CD4-positive, alpha-beta T cell treated with Interleukin-2 at 100 ng/mL for 4 hours (primary cell): ENCODE measurements at places on chromosomes 4 and X.

DNA sequence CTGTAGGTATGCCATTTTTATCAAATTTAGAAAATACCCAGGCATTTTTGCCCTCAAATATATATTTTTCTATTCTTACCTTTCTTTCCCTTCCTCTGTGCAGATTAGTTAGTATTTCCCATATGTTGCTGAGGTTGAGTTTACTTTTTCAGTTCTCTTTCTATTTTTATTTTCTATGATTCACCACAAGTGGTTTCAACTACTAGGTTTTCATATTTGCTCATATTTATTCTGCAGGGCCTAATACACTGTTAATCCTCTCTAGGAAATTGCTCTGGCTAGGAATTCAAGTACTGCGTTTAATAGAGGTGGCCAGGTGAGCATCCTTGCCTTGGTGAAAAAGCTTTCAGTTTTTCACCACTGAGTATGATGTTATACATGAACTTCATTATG lies 1535.3 kb upstream of the PCDH10 start:
- DNase-seq, result no peak

GRCh38 chrX:36573720-36574119 lies 434.4 kb upstream of the FAM47C start:
- DNase-seq, result no peak

- DNase-seq, result peak; percentile 22
Measured at GRCh38 chrX:46325312-46325877, 219.8 kb downstream of the ZNF674 start.

- DNase-seq, result no peak
Measured at GRCh38 chr4:8050555-8051206, 107.9 kb downstream of the ABLIM2 start.

- no peak for DNase-seq
Measured at GRCh38 chr4:183961795-183962194, 56.7 kb downstream of the STOX2 start.

GRCh38 chrX:11537141-11537540 lies 128.6 kb downstream of the ARHGAP6 start:
- DNase-seq, result no peak

DNA sequence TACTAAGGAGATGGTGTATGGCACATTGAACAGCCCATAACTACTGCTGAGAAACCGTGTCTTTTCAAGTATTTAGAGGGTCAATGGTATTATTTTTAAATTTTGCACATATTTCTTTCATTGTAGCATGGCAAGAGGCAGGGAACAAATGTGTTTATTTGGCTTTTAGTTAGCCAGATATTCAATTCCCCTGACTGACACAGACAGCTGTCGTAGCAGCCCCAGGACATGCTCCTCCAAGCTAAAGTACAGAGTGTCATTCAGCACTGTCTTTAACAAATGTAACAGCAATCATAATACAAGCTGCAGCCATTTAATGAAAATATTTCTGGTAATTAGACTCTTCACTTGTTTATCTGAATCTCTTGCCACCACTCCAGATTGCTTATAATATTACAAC lies 687.1 kb downstream of the KLHL13 start:
- no peak for DNase-seq

- no peak for DNase-seq
Measured at GRCh38 chr4:20954541-20954940, 254.3 kb downstream of the PACRGL start.

DNA sequence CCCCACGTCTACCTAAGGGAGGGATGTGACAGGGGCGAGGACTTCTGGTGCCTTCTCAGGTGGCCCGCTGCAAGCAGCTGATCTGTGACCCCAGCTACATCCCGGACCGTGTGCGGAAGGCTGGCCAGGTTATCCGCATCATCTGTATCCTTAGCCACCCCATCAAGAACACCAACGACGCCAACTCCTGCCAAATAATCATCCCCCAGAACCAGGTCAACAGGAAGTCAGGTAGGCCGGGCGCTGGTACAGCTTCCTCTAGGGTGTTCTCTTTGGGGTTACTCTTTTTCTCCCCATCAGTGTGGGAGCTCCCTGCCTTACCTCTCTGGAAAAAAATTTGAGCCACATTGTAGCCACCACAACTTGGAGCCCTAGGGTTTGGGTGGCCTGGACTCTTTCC lies 2.4 kb upstream of the FAM50A start:
- DNase-seq, result peak; percentile 3

- DNase-seq, result no peak
Measured at GRCh38 chr4:24174602-24175001, 284.8 kb upstream of the PPARGC1A start.

DNA sequence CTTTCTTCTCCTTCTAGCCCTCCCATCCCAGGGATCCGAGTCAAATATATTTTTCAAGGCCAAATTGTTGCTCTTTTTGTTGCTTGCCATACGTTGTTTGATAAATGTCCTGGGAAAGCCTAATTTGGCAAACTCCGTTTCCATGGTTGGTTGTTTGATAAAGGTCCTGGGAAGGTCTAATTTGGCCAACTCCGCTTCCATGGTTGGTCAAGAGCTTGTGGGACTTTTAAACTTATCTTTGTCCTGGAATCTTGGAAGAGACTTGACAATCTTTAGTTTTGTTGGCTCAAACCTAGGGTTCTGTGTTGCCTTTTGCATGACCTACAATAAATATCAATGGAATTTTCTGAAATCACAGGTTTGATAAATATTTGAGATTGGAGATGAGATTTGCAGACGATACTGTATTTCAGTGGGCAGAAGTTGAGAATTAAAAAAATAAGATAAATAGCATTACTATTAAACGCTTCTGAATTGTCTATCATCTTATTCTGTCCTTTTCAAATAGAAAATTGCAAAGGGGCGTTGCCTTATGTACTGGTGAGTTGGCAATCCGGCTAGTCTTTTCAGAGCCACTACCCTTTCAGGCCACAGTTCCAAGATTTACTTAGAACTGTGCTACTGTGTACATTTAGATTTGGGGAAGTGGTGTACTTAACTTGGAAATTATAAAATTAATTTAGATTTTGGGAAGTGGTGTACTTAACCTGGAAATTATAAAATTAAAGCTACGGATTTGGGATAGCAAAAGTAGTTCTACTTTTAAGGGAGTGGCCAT lies 804 bp downstream of the OSTC start:
- no peak for DNase-seq

GRCh38 chr4:12852338-12853307 lies 631.5 kb downstream of the RAB28 start:
- no peak for DNase-seq

DNA sequence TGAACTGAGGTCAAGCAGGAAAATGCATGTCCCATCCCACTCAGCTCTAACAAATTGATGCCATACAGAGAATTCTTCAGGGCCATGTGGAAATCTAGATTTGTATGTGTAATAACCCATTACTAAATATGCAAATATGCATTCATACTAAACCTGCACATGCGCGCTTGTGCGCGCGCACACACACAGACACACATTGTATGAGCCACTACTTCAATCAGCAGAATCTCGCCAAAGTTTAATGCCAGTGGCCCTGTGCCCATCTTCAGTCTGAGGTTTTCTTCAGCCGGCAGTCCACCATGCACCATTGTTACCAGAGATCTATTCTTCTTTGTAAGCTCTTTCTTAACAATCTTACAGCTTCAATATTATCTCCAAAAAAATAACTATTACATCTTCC lies 276.4 kb downstream of the PDGFC start:
- no peak for DNase-seq

DNA sequence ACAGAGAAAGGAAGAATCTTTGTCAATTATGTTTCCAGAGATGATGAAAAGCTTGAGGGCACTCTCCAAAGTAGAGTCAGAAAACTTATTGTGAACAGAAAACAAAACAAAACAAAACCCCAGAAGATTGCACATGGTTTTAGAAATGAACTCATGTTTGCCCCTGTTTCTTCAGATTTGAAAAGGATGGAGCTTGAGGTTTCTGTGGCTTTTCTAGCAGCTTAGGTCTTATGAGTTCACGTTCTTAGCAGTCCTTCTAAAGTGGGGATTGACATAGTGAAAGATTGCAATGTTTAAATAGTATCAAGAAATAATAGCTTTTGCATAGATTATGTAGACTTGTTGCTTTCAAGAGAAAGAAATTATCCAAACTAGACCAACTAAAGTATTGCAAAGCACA lies 421.8 kb downstream of the GBA3 start:
- DNase-seq, result no peak

DNA sequence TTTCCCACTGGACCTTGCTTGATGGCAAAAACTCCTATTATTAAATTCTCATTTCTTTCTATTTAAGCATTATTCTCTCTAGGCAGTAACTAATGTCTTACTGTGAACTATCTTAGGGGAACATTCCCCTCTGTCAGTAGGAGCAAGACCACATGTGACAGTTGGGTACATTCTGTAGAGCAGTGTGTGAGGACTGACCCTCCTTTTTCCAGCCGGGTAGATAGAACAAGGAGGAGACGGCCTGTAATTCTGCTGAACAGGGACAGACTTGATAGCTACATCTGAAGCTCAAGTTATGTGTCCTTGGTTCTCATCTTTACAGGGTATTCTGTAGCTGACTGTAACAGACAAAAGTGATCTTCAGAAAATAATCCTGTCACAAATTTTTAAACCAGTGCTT lies 43.3 kb downstream of the FNIP2 start:
- no peak for DNase-seq

GRCh38 chr4:14883661-14884060 lies 118.6 kb upstream of the CPEB2 start:
- no peak for DNase-seq

GRCh38 chr4:100208964-100209363 lies 18.7 kb upstream of the DDIT4L start:
- DNase-seq, result no peak

GRCh38 chr4:156971165-156971675 lies 379 bp downstream of the PDGFC start:
- no peak for DNase-seq

GRCh38 chr4:44845993-44846392 lies 119.6 kb upstream of the GNPDA2 start:
- DNase-seq, result no peak

DNA sequence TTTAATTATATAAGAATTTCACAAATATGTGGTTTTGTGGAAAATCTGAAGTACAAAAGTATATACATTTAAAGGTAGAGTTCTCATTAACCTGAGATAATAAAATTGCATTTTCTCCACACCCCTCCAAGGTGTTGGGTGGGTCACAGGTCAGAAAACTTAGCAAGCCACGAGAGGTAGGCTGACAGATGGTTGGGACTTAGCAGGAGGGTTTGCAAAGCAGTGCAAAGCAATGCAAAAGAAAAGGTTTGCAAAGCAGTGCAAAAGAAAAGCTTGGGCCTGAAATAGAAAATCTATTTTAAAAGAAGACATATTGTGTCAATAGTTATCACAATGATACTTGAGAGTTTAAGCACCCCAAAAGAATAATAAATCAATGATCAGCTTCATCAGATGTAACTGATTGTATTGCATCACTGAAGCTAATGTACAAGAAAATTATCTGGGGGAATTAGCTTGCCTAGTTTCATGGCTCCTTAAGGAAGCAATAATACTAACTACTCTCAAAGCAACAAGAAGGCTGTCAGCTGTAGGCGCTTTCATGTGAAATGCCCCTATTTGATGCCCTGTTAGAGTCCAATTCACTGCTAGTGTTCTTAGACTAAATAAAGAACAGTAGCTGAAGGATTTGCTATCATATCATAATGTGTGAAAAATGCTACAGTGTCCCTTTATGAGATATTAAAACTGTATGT lies 319.5 kb downstream of the KCNIP4 start:
- DNase-seq, result no peak

GRCh38 chr4:57719456-57719855 lies 609.3 kb upstream of the IGFBP7 start:
- DNase-seq, result no peak

- DNase-seq, result no peak
Measured at GRCh38 chr4:167784826-167785225, 307.5 kb upstream of the ANXA10 start.

GRCh38 chrX:37746218-37746941 lies 33.5 kb upstream of the CYBB start:
- DNase-seq, result peak; percentile 21
